ENCODE measurements at places on chromosomes 11 and 22.

DNA sequence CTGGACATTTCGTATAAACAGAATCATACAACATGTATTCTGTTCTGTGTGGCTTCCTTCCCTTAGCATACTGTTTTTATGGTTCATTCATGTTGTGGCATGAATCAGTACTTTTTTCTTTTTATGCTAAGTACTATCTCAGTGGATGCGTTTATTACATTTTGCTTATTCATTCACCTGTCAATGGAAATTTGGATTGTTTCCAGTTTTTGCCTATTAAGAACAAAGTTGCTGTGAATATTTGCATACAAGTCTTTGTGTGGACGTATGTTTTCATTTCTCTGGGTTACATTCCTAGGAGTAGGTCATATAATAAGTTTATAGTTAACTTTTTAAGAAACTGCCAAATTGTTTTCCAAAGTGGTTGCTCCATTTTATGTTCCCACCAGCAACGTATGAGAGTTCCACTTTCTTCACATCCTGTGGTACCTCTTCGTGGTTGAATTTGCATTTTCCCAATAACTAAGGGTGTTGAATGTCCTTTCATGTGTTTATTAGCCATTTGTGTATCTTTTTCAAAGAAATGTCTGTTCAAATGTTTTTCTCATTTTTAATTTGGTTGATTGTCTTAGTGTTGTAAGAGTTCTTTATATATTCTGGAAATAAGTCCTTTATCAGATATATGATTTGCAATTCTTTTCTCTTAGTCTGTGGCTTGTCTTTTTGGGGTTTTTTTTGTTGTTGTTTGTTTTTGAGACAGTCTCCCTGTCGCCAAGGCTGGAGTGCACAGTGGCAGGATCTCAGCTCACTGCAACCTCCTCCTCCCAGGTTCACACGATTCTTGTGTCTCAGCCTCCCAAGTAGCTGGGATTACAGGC lies 46.0 kb upstream of the MICAL2 start:
- DNase-seq: no peak

GRCh38 chr22:23485490-23485889 lies 94.6 kb downstream of the IGLL1 start:
- DNase-seq: no peak

GRCh38 chr11:17209939-17210245 lies 2.1 kb upstream of the PIK3C2A start:
- DNase-seq: no peak

GRCh38 chr11:113363406-113363805 lies 24.2 kb upstream of the ANKK1 start:
- DNase-seq: peak; percentile 22

DNA sequence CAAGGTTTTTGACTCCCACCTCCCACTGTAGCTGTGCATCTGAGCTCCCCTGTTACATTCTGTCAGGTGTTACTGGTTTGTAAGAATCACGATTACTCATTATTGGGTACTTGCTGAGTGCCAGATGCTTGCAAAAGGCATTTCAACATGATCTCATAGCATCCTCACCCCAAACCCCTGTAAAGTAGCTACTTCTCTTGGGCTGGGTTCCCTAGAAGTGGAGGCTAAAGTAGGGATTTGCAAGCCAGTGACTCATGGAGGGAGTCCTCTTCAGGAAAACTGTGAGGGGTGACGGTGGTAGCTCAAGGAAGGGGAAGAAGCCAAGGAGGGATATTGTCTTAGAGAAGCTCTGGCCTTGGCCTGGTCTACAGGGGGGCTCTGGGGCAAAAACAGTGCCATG lies 78.6 kb downstream of the TIMP3 start:
- no peak for DNase-seq

Measured in Jurkat, Clone E6-1 (cell line).